Stimulated activated CD4-positive, alpha-beta T cell treated with anti-CD3 and anti-CD28 coated beads, TNF-alpha, amount 100 ng/mL, for 24 hours (primary cell): ENCODE measurements at places on chromosomes 2 and 18.

GRCh38 chr18:8326763-8327394, 282.4 kb upstream of the RAB12 start:
- no peak for DNase-seq

DNA sequence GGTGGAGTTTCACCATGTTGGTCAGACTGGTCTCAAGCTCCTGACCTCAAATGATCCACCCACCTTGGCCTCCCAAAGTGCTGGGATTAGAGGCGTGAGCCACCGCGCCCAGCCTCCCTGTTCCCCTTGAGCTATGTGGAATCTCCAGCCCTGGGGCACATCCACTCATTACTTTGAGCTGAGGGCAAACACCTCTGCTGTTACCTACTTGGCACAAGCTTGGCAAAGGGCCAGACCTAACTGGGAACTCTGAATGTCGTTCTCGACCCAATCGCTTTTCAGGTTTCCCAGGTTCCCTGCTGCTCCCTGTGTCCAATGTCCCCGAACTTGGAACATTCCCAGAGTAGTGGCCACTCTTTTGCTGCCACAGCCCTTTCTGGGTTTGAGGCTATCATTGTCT, 40.6 kb downstream of the CHST10 start:
- DNase-seq = no peak

DNA sequence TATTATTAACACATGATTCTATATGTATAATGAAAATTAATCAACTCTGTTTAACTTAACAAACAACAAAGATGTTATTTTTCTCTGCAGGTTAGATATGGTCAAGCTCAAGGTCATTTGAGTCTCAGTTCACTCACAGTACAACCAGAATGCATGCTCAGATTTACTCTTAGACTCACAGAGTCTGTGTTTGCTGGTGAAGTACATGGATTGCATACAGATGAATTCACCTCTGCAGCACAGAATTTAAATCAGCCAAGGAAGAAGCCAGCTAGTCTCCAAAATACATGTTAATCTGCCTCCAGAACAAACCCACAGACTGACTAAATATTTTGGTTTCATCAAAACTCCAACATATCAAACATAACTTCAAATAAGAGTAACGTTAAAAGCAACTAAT, 424.5 kb downstream of the RAD51AP2 start:
- DNase-seq = no peak

DNA sequence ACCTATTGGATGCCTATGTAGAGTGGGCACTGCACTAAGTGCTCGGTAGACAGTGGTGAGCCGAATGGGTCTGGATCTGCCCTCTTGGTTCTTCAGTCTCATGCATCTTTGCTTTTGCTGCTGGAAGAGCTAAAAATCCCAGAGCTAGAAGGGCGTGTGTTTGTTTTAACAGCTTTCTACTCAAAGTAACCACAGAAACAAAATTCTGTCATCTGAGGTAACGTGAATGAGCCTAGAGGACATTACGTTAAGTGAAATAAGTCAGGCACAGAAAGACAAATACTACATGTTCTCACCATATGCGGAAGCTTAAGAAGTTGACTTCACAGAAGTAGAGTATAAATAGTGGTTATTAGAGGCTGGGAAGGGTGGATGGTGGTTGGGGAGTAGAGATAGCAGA, 119.8 kb downstream of the PLB1 start:
- no peak for DNase-seq

DNA sequence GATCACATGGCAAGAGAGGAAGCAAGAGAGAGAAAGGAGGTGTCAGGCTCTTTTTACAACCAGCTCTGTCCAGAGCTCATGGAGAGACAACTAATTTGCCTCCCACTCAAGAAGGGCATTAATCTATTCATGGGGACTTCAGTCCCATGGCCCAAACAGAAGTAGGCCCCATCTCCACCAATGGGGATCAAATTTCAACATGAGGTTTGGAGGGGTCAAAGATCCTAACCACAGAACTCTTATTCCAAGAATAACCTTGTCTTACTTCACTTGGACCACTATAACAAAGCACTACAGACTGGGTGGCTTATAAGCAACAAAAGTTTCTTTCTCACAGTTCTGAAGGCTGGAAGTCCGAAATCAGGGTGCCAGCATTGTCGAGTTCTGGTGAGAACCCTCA, 31.8 kb downstream of the GRB14 start:
- no peak for DNase-seq

- no peak for DNase-seq
Measured at GRCh38 chr2:241109210-241110088, 7.4 kb upstream of the MTERF4 start.

DNA sequence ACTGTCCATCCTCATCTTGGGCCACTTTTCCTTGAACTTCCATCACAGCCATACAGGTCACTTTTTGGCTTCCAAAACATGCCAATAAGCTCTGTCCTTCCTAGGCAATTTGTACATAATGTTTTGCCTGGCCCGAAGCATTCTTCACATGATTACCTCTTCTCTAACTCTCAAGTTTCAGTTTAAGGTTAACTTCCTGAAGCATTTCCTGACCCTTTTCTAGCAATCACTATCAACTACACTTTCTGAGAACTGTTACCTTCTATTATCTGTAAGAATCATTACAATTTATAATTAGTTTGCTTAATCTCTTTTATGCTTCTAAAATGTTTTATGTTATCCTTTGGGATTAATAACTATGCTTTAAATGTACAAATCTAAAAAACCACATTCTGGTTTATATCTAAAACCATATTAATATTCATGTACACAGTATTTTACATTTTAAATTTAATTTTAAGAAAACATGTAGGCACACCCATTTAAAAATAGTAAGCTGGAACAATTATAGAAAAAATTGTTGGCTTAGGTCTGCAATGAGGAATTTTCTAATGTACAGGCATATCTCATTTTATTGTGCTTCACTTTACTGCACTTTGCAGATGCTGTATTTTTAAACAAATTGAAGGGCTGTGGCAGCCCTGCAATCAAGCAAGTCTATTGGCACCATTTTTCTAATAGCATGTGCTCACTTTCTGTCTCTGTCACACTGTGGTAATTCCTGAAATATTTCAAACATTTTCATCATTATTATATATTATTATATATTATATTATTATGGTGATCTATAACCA, 76.4 kb downstream of the C2orf74 start:
- DNase-seq = no peak

- DNase-seq = no peak
Measured at GRCh38 chr2:84290537-84290936, 168.5 kb downstream of the SUCLG1 start.

DNA sequence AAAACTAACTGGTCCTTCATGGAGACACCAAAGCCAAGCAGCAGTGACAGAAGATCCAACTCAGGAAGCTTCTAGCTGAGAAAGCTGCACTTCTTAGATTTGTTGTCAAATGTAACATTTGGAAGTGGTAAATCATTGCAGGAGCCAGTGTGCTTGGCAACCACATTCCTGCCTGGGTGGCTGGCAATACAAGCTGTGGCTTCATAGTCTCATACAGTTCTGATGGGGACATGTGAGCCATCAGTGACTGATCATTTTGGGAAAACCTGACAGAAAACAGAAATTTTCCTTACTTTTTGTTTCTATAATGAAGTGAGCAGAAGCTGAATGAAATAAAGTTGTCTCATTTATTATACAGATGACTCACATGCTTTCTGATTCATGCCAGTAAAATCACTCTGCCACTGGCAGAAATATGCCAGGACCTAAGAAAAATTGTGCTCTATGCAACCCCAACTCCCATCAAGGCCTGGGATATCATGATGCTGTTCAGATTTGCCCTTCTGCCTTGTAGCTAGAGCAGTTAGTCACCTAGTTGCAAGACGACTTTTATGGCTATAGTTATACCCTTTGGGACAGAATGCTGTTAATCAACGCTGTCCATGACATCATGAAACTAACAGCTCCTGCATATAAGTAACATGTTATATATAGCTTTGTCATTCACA, 508.1 kb downstream of the ADCYAP1 start:
- no peak for DNase-seq

GRCh38 chr2:129458436-129458835, 521.0 kb upstream of the RAB6C start:
- no peak for DNase-seq

DNA sequence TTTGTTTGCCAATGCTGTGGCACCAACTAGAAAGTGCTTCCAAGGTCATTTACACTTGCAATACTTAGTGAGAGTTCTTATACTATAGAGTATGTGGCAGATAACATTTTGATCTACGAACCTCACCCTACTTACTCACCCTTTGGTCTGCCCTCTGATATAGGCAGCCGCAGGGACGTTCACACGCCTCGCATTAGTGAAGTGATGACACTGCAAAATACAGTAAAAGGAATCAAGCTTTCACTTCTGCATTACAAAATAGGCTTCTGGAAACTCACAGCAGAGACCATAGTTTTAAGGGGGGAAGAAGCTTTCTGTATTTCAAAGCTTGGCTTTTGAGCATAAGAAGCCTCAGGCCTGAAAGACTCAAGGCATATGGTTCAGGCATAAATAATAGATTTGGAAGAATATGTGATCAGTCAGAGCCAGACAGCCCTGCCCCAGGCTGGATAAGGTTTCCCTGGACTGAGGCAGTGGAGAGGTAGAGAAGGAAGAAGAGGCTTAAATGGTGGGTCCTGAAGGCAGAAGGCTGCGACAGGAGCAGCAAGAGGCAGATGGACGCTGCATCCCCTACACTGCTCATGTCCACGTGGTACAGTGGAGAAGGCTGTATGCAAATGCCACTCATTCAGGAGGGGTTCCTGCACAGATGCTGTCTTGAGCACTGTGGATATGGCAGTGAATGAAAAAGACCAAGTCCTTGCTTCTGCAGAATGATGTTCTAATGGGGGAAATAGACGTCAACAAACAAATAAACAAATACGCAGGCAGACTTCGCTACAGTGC, 63.1 kb downstream of the FECH start:
- DNase-seq = no peak

DNA sequence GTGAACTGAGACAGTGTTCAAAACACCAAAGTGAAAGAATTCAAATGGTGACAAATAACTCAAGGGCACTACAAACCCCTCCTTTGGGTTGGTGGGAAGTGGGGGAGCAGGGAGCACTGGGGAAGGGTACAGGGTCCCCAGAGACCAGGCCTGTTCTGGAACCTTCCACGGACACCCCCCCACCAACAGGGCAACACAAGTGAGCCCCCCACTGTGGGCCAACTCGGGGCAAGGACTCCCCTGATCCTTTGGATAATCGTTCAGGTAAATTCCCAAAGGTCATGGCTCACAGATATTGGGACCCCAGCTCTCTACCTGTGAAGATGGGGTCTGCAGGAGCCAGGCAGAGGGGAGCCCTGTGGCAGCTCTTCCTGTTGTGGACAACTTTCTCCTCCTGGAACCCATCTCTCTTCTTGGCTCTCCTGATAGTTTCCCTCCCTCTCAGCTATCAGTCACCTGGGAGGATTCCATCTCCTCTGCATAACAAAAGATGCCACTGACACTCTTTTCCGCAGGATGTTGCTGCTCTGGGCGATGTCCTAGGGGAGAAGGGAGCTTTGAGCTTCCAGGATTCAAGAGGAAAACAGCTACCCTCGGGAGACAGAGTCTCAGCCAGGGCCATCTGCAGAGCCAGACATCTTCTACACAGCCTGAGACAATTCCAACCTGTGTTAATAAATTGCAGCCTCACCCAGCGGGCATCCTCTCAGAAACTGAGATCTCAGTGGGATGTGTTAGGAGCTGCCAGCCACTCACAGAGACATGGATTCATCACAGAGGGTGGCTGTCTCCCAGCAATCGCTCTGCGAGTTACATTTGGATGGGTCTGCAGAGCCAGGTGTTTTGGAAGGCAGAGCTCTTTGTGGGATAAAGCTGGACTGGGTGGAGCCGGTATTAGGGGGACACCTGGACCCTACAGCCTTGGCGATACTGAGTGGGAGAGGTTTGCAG, 35.4 kb downstream of the MBP start:
- DNase-seq = no peak

DNA sequence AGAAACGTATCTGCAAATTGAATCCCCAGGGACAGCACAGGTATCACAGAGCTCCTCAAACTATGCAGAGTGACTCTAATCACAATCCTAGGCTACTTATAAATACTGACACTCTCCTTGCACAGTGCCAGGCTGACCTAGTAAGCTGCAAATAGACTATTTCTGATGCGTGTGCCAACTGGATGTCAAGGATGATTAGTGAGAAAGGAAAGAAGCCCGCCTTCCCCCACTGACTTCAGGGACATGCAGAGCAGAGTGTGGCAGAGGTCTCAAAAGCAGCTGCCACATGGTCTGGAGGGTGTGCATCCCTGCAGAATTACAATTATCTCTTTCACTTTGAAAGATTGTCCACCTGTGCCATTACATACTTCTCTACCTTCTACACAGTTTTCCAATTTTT, 235.6 kb downstream of the CPS1 start:
- DNase-seq = no peak

GRCh38 chr2:56167616-56168562, 15.9 kb upstream of the CCDC85A start:
- DNase-seq = no peak

- no peak for DNase-seq
Measured at GRCh38 chr2:10668402-10669012, 21.3 kb downstream of the NOL10 start.

- DNase-seq = no peak
Measured at GRCh38 chr2:43020296-43020695, 206.1 kb downstream of the ZFP36L2 start.

GRCh38 chr18:9762526-9762925, 54.4 kb downstream of the RAB31 start:
- no peak for DNase-seq

- DNase-seq = no peak
Measured at GRCh38 chr2:51420511-51420910, 388.6 kb upstream of the NRXN1 start.

DNA sequence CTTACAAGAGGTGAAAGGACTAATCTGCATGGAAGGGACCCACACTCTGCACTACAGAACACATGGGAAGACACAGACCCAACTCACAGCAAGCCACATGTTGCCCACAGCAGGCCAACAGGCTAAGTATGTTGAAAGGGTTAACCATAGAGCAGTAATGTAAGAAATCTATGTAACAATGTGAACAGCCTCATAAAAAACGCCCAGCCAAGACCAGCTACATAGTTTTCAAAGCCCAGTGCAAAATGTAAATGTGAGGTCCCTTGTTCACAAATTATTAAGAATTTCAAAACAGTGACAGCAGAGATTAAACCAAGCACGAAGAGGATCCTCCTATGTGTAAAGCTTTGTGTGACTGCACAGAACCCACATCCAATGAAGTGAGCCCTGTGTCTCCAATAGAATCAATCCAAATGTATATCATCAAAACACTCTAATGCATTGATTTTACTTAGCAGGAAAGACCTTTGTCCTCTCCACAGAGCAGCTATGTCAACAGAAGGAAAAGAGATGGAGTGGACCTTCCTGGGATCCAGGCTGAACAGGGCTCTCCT, 210.1 kb downstream of the AGPS start:
- DNase-seq = no peak

GRCh38 chr2:16273111-16273510, 332.8 kb downstream of the MYCN start:
- DNase-seq = no peak

- DNase-seq = no peak
Measured at GRCh38 chr2:19804639-19805260, 97.0 kb downstream of the TTC32 start.
